ENCODE measurements at places on chromosomes 2 and 18.

- DNase-seq: no peak
Measured at GRCh38 chr2:28166956-28167355, 225.7 kb upstream of the FOSL2 start.

DNA sequence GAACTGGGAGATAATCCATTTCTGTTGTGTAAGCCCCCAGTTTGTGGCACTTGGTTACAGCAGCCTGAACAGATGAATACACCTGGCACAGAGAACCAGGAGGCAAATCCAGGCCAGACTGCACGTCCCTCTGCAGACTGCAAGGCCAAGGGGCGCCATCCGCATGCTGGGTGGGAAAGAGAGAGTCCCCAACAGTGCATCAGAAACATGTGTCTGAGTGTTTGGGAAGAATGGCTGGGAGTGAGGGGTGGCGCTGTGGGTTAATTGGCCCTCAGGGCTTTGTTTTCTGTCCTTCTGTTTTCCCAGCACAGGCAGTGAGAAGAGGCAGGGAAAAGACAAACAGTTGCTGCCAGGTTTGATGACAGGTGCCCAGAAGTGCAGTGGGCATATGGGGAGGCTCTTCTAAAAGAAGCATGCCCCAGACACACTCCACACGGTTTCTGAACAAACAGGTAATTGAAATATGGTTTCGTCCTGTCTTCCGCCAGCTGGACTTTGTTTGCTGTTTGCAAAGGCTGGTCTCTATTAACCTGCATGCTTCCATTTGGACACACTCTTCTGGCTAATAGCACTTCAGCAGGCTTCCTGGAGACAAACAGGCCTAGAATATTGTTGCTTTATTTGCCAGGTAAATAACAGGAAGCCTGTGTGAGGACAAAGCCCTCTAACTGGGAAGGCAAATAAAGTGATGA is 43.4 kb upstream of the SEC11C start:
- peak; percentile 12 for DNase-seq

DNA sequence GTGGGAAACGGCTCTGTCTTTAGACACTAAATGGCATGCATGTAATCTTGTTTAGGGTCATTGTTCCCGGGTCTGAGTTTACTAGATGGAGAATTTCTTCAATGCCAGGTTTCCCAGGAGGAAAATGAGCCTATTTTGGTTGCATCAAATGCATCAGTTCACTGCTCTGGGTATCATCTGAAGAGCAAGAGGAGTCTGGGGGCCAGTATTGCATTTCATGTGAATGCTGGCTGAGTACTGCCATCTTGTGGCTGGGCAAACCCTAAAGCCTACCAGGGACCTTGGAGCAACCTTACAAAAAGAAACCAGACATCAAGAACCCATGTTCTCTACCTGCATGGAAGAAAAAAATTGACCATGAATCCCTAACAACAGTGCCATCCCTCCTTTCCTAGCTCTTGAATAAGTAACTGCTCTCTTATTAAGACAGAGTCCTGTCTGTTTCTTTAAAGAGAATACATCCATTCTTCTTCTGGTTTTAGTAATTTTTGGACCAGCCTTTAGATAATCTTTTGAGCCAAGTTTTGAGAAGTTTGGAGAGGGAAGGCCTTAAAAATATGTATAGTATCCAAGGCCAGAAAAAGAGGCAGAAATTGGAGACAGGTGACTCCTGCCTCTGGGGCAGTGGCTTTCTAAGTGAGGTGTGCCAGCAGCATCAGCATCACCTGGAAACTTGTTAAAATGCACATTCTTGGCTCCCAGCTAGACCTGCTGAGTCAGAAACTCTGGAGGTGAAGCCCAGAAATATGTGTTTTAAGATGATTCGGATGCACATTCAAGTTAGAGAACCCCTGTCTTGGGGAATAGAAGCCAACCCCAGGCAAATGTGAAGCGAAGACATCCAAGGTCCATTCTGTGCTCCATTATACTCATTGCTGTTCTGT is 261.0 kb upstream of the CXCR4 start:
- DNase-seq: peak; percentile 46

- DNase-seq: no peak
Measured at GRCh38 chr2:40452786-40453185, 896 bp upstream of the SLC8A1 start.

GRCh38 chr2:150759106-150759505 is 271.6 kb upstream of the RND3 start:
- no peak for DNase-seq

GRCh38 chr2:216866515-216867095 is 6.7 kb upstream of the TNP1 start:
- no peak for DNase-seq

DNA sequence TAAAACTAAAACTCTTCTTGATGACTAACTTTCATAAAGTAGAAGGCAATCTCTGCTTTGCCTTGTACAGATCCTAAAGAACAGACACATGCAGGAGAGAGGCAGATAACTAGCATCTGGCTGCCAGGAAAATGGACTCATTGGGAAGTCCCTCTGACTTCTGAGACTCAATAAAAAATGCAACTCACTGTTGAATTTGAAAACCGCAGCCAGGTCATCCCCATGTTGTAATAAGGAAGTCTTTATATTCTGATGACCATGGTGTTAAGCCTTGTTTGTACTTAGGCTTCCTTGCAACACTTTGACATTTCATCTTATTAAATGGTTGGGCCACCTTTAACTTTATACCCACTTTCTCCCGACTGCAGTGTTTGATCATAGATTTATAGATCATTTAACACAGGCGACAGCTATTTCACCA is 375.1 kb upstream of the KCNH7 start:
- DNase-seq: no peak

DNA sequence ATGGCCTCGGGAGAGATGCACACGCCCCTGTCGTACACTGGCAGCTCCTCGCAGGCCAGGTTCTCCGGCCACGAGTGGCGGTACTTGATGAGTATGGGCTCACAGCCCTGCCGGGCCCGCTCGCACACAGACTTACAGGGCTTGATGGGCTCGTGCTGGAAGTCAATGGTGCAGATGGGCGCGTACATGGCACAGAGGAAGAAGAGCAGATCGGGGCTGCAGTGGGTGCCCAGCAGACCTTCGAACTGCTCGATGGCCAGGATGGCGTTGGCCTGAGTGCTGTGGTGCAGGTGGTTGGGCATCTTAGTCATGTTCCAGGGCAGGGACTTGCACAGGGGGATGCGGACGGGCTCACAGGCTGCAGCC is 359 bp downstream of the FRZB start:
- DNase-seq: peak; percentile 33

- no peak for DNase-seq
Measured at GRCh38 chr2:161414042-161415033, 1.8 kb upstream of the TBR1 start.

DNA sequence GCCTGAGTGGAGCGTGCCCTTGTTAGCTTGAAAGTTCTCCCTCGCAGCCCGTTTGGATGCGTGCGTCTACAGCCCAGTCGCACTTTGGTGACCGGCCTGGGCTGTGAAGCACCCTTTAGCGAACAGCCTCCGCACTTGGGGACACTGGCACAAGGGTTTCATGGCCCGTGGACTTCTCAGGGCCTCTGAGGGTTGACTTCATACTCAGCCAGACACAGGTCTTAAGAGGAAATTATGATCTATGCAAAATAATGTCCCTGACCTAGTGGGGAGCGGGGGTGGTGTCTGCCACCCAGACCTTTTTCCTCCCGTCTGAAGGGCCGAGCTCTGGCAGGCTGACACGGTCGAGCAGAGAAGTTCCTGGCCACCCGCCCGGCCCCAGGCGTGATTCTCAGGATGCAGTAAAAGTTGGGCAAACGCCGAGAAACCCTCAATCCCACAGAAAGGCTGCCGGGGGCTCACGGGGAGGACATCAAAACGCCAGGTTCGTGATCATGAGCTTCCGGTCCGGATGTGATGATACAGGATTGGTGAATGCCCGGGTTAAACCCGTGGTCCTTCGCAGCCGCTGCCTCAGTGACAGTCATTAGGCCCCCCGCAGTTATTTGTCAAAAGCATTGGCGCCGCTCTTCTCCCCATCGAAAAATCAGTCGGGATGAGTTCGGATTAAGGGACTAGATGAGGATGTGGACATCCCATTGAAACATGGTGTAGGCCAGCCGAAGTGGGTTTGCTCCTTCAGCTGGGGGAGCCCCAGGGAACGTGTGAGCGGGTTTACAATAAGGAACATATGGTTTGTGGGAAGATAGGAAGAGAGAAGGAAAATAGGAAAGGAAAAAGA is 3.6 kb upstream of the PAX3 start:
- no peak for DNase-seq

DNA sequence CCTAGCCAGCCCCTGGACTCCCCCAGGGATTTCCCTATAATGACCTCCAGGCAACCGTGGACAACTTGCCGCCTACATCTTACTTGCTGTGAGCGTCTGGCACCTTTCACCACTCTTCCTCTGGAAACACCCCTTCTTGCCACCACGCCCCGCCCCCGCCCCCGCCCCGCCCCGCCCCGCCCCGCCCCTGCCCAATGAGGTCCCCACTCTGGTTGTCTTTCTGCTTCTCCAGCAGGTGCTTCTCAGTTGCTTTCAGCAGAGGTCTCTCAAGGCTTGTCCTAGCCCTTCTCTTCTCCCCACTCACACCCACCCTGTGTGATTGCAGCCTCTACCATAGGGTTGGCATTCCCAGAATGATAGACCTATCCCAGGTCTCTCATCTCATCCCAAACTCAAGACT is 214.5 kb downstream of the EN1 start:
- no peak for DNase-seq

DNA sequence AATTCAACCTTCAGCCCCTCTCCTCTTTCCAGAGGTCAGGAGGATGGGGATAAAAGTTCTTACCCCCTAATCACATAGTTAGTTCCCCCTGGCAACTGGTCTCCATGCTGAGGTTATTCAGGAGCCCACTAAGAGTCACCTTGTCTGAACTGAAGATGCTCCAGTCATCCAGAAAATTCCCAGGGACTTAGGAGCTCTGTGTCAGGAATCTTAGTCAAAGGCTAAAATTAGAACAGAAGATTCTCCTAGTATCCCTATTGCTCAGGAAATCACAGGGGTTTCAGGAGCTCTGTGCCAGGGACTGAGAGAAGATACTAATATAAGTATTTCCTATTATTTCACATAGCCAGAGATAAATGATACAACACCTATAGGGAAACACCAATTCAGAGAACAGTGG is 37.3 kb upstream of the LONRF2 start:
- no peak for DNase-seq

DNA sequence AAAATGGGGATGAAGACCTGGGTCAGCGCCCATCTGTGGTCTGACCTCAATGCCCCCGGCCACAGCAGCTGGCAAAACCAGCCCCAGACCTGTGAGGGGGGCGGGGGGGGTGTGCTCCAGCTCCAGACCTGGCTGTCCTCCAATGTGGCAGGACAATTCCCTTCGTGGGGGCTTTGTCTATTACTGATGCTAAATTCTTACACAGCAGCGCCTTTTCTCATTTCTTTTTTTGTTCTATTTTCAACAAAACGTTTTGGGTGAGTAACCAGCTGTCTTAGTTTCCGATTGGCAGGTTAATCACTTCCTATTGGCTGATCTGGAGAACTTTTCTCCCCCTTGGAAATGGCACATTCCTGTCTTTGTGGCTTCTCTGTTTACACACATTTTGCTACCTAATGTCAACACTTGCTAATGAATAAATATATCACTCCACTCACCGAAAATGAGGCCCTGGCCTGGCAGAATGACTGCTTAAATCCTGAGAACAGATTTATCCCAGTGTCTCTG is 4.4 kb downstream of the SMAD7 start:
- DNase-seq: no peak

- no peak for DNase-seq
Measured at GRCh38 chr2:137928547-137929518, 35.4 kb upstream of the HNMT start.

GRCh38 chr2:45043174-45043573 is 33.9 kb upstream of the SIX2 start:
- peak; percentile 26 for DNase-seq

GRCh38 chr2:108980076-108980475 is 8.9 kb downstream of the EDAR start:
- no peak for DNase-seq

- DNase-seq: no peak
Measured at GRCh38 chr18:50614838-50615237, 55.0 kb downstream of the MAPK4 start.

DNA sequence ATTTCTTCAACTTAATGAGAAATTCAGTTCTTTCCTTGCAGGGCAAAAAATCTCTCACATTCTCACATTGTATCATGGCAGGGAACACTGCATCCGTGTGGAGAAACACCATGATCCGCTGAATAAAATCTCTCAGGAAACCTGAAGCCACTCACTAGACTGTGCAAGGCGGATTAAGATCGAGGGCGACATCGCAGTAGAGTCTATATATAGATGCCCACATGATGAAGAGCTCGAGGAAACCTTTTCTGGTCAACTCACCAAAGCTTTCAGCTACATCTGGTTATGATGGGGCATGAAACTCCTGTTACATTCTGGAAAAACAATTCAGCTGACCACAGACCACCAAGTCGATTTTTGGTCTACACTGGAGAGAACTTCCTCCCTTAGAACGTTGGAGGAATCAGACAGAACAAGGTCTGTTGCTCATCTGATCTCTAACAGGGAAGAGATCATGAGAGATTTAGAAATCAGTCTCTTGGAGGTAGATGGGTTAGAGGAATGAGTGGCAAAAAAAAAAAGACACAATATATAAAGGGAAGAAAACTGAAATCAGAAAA is 162.9 kb upstream of the ZNF516 start:
- DNase-seq: no peak

GRCh38 chr2:187655001-187655400 is 100.8 kb upstream of the TFPI start:
- DNase-seq: no peak

GRCh38 chr2:181552808-181553207 is 95.6 kb downstream of the ITGA4 start:
- no peak for DNase-seq

DNA sequence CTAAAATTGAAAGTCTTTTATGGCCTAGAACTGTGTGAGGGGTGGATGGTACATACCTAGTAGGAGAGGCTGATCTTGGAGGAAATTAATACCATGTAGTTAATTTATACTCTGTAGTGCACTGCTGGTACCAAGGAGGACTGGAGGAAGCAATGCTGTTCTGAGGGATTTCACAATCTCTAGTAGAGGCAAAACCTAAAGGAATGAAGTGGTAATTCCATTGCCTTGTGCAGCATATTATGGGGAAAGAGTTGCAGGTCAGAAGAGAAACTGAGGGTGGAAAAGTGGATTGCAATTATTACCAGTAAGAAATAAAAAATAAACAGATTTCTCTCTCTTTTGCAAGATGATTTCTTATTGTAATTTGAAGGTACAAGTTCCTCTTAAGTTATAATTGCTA is 2.2 kb downstream of the ABI2 start:
- no peak for DNase-seq

DNA sequence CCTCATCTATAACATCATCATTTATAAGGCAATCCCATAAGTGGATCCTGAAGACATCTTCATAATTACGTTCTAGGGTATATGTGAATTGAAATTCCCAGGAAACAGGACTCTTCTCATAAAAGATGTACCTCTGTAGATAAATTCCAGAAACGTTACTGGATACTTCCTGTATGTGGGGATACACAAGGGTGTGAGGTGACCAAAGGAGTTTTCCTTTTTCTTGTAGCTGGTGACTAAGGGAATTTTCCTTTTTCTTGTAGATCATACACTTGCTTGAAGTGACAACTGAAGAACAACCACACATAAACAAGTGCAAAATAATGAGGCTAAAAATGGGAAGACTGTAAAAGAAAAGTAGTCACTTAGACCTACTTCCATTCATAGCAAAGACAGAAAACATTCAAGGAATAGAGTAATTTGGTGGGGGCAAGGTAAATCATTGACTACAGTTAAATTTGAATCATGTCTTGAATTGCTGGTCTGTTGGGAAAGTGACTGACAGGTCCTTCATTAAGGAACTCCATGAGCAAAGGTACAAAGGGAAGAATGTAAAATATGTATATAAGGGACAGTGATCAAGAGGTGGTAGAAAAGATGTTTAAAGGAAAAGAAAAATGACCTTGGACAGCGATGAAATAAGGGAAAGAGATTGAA is 53.2 kb upstream of the UBE2E3 start:
- no peak for DNase-seq

Measured in small intestine (tissue), 16 donors.